ENCODE measurements at places on chromosomes 11 and 22. TPM values are rescaled to one million over a fixed set of nuclear protein-coding genes. Genes with fewer than 3 reads are reported as not detected.
A peak's percentile ranks its signal among the peaks of the same experiment; 100 is the strongest.

DNA sequence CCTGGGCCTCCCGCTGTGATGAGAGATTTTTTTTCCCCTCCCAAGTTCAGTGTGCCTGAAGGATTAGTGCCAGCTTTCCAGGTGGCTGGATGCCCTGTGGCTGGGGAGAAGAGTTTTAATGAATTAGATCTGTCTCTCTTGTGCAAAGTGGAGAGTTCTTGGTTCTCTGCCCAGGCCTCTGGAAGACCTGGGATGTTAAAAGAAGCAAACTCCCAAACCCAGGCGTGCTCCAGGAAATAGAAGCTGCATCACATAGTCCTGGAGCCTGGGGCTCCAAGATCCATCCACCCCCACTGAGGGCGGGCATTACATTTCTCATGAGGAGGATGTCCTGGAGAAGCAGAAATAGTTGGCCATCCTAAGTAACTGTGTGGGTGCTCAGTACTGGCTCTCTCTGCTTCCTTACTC, 30.6 kb downstream of the SDHAF2 start:
- DNase-seq = no peak
- H3K27me3 ChIP-seq = no peaks in the 10 kb centered on the region
- no peak overlapping the region for H3K27ac ChIP-seq
- H3K4me3 ChIP-seq = no peak overlapping the region
- H3K36me3 ChIP-seq = peaks cover 5% of the 10 kb centered on the region

GRCh38 chr11:126969865-126970479, 30.6 kb downstream of the KIRREL3 start:
- no peaks in the 10 kb centered on the region for H3K27me3 ChIP-seq
- no peak for DNase-seq
- no peak overlapping the region for H3K27ac ChIP-seq
- H3K4me1 ChIP-seq = no peaks in the 10 kb centered on the region
- H3K36me3 ChIP-seq = no peaks in the 10 kb centered on the region

DNA sequence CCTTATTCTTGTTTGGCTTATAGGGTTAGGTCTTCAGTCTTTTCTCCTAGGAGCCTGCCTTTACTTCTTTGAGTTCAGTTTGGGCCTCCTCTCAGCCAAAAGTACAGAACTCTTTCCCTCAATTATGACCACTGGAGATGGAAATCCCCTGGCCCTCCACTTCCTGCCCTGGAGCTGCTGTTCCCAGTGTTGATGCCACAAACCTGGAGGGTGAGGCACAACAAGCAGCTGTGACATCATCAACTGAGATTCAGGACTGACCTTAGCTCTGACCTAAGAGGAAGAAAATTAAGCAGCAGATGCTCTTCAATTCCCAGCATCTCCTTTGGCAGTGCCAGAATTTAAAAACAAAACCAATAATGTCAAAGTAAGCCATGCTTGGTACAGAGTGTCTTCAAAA, 3.0 kb downstream of the ABTB2 start:
- H3K27ac ChIP-seq = no peak overlapping the region
- DNase-seq = no peak
- no peak overlapping the region for H3K4me3 ChIP-seq
- H3K4me1 ChIP-seq = peaks cover 31% of the 10 kb centered on the region
- peaks cover 19% of the 10 kb centered on the region for H3K27me3 ChIP-seq

DNA sequence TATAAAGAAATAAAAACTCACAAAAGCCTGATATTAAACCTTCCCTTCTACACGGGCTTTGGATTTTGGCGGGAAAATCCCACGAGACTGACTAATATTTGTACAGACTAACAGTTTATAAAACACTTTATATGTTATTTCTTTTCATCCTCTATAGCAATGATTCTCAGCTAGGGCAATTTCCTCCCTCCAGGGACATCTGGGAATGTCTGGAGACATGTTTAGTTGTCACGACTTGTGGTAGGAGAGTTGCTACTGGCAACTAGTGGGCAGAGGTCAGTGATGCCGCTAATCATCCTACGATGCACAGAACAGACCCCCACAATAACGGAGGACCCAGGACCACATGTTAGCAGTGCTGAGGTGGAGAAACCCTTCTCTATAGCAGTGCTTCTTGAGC, 304.8 kb upstream of the PITPNB start:
- H3K4me1 ChIP-seq = peaks cover 5% of the 10 kb centered on the region
- no peak for DNase-seq
- no peak overlapping the region for H3K27ac ChIP-seq
- no peak overlapping the region for H3K4me3 ChIP-seq

GRCh38 chr11:30436801-30437200, 113.9 kb downstream of the ARL14EP start:
- H3K27me3 ChIP-seq = no peaks in the 10 kb centered on the region
- H3K4me1 ChIP-seq = no peaks in the 10 kb centered on the region
- no peak for DNase-seq
- no peak overlapping the region for H3K27ac ChIP-seq
- no peaks in the 10 kb centered on the region for H3K36me3 ChIP-seq

- H3K27me3 ChIP-seq = no peaks in the 10 kb centered on the region
- no peak overlapping the region for H3K27ac ChIP-seq
- H3K36me3 ChIP-seq = no peaks in the 10 kb centered on the region
- H3K4me1 ChIP-seq = no peaks in the 10 kb centered on the region
Observed at GRCh38 chr11:8375932-8376331, 112.3 kb upstream of the LMO1 start.

DNA sequence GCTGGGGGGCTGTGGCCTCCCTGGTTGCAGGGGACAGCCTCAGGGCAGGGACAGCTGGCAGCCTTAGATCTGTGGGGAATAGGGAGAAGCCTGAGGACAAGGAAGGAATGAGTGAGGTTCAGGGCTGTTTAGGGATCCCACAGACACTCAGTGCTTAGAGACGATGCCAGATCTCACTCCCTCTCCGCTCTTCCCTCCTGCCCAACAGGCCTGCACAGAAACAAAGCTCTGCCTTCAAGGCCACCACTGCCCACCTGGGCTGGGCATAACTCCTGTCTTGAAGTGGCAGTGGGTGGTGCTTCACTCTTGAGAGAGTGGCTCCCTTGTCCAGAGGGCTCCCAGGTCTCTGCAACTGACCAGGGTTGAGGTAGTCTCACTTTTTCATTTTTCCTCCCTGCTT, 13.1 kb upstream of the CENATAC start:
- DNase-seq = no peak
- peaks cover 11% of the 10 kb centered on the region for H3K4me1 ChIP-seq
- no peak overlapping the region for H3K4me3 ChIP-seq
- H3K36me3 ChIP-seq = no peaks in the 10 kb centered on the region
- no peaks in the 10 kb centered on the region for H3K27me3 ChIP-seq

PHETA2 gene
- total RNA-seq = 12.8 TPM

- no peak overlapping the region for H3K27ac ChIP-seq
- H3K36me3 ChIP-seq = no peaks in the 10 kb centered on the region
- no peak overlapping the region for H3K4me3 ChIP-seq
- no peaks in the 10 kb centered on the region for H3K27me3 ChIP-seq
- DNase-seq = no peak
Observed at GRCh38 chr11:16982809-16983208, 31.4 kb downstream of the PLEKHA7 start.

DNA sequence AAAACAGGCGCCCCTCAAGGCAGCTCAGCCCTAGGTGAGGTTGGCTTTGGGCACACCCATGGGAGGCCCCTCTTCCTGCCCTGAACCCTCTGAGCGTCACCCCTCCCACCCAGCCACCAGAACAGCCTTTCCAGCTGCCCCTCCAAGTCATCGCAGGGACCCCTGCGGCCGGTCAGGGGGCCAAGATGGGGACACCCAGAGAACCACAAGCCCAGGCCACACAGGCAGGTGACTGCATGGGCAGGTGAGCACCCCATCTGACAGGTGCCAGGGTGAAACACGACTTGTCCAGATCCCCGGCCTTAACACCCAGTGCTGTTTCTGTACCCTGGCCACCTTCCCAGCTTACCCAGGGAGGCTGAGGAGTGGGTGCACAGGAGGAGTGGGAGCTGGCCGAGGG, 24.6 kb upstream of the GRAMD4 start:
- no peak overlapping the region for H3K4me3 ChIP-seq
- H3K4me1 ChIP-seq = peaks cover 53% of the 10 kb centered on the region

VWA5A gene
- 37.9 TPM for total RNA-seq

GRCh38 chr22:18931905-18932652, 4.0 kb downstream of the PRODH start:
- H3K27me3 ChIP-seq = no peaks in the 10 kb centered on the region
- H3K36me3 ChIP-seq = no peaks in the 10 kb centered on the region
- no peak overlapping the region for H3K27ac ChIP-seq
- H3K4me3 ChIP-seq = no peak overlapping the region
- DNase-seq = no peak

DNA sequence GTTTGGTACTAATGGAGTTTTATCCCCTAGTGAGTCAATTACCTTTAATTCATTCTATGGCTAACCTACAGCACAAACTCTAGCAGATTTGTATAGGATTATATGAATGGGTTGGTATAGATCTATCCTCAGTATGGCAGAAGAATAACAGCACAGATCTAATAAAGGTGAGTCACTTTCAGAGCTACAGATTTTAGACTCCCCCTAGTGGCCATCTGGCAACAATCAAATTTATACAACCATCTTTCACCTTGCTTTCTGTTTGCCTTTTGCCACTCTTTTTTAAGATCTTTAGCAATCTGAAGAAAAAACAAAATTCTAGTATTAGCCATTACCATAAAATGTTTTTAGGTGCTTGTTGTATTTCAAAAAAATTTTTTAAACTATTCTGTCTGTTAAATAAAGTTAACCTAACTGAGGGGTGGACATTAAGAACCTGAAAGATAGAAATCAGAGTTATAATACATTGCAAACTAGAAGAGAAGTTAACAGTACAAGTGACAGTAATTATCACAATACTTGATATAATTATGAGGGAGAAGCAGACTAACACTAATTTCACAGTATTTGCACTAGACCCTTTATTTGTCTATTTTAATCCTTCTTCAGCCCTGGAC, 25.8 kb downstream of the DDIAS start:
- no peaks in the 10 kb centered on the region for H3K4me1 ChIP-seq
- no peak for DNase-seq
- no peak overlapping the region for H3K27ac ChIP-seq
- no peak overlapping the region for H3K4me3 ChIP-seq
- H3K27me3 ChIP-seq = no peaks in the 10 kb centered on the region

- H3K27me3 ChIP-seq = no peaks in the 10 kb centered on the region
- DNase-seq = no peak
- H3K36me3 ChIP-seq = no peaks in the 10 kb centered on the region
- H3K4me1 ChIP-seq = no peaks in the 10 kb centered on the region
- H3K4me3 ChIP-seq = no peak overlapping the region
- H3K27ac ChIP-seq = no peak overlapping the region
Observed at GRCh38 chr11:16361108-16361865, 4.9 kb upstream of the SOX6 start.

DNA sequence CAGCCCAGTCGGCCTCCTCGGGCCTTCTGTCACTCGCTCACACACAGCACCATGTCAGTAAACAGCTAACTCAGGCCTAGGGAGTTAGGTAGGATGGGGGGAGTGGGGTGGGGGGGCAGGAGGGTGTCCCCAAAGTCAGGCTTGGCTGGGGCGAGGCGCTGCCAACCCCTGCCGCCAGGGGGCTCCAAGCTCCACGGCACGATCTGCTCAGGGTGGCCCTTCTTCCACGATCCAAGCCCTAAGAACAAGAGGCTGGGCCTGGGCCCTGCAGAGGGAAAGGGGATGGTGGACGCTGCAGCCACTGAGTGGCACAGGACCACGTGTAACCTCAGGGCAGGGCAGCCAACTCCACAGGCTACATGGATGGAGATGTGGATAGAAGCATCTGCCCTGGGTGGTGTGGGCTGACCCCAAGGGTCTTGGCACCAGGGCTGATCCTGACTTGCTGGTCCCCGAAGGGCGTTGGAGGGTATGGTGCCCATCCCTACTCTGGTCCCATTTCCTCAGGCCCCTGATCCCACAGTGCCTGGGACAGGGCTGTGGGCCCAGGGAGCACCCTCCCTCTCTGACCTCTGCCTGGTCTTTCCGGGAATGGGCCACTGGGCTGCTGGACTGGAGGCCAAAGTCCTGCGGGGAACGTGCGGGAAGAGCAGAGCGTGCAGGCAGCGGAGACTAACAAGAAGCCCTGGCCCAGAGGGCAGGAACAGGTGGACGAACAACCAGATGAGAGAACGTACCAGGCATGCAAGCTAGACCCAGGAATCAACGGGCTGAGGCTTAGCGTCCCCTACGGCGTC, 29.1 kb upstream of the TXNRD2 start:
- peaks cover 66% of the 10 kb centered on the region for H3K36me3 ChIP-seq
- no peak overlapping the region for H3K27ac ChIP-seq
- H3K27me3 ChIP-seq = no peaks in the 10 kb centered on the region

OR2AG1 gene
- not detected for total RNA-seq

DDI1 gene
- total RNA-seq = not detected

- H3K27ac ChIP-seq = peak overlapping the region; percentile 95
- peak overlapping the region; percentile 86 for H3K4me3 ChIP-seq
- peaks cover 53% of the 10 kb centered on the region for H3K4me1 ChIP-seq
- DNase-seq = peak; percentile 80
- no peaks in the 10 kb centered on the region for H3K36me3 ChIP-seq
- no peaks in the 10 kb centered on the region for H3K27me3 ChIP-seq
Observed at GRCh38 chr22:42648368-42649245, 585 bp downstream of the CYB5R3 start.

GRCh38 chr11:134515081-134515960, 103.3 kb upstream of the B3GAT1 start:
- no peaks in the 10 kb centered on the region for H3K36me3 ChIP-seq
- H3K27ac ChIP-seq = no peak overlapping the region
- no peaks in the 10 kb centered on the region for H3K4me1 ChIP-seq
- DNase-seq = peak; percentile 26
- H3K4me3 ChIP-seq = no peak overlapping the region

DNA sequence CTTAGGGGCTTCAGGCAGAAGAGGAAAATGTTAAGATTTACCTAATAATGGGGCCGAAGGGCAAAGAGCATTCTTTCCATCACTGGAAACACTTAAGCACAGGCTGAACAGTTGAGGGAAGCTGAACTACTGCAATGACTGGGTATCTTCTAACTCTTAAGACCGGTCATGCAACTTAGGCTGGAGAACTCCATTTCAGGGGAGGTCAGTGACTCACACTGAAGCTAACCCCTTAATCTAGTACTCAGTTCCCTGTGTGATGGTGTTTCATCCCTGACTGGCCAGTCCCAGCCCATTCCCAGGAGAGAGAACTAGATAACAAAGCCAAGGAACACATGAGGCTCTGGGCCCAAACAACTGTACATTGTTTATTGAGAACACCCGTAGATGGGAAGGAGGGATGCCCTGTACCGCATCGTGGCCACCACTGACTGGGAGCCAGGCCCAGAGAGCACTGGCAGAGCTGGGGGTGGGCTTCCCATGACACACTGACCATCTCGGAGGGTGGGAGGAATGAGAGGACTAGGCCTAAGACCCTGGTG, 10.5 kb downstream of the RPL27A start:
- no peaks in the 10 kb centered on the region for H3K27me3 ChIP-seq
- peaks cover 69% of the 10 kb centered on the region for H3K36me3 ChIP-seq
- no peak overlapping the region for H3K4me3 ChIP-seq
- H3K27ac ChIP-seq = no peak overlapping the region
- H3K4me1 ChIP-seq = peaks cover 9% of the 10 kb centered on the region

- no peak overlapping the region for H3K4me3 ChIP-seq
Observed at GRCh38 chr22:44159221-44159620, 21.5 kb upstream of the PARVG start.
